ENCODE measurements at places on chromosomes 11 and 22.
A peak's percentile ranks its signal among the peaks of the same experiment; 100 is the strongest.

DNA sequence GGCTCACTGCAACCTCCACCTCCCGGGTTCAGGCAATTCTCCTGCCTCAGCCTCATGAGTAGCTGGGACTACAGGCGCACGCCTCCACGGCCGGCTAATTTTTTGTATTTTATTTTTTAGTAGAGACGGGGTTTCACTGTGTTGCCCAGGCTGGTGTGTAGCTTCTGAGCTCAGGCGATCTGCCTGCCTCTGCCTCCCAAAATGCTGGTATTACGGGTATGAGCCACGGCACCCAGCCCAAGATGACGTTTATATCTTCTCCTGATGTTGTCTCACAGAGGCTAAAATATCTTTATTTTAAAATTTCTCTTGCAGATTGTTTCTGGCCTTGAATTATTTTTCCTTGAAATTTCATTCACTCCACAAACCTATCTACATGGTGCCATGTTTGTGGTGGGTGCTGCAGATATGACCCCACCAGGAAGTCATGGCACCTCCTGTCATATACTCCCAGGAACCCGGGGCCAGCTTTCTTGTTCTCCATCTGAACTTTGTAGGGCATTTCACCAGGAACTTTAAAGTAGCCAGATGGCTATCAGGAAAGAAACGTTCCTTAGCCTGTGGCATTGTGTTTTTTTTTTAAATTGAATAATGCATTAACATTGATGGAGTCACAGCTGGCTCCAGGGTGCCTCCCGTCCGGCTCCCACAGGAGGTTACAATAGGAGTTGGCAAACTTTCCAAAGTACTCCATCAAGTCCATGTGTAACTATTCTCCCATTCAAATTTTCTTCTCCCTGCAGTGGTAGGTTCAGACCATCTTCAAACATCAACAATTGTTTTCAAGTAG, 42.0 kb upstream of the LIPT2 start:
- no peak for DNase-seq

- peak; percentile 11 for DNase-seq
Measured at GRCh38 chr11:110069158-110069737, 23.9 kb upstream of the ZC3H12C start.

- DNase-seq: no peak
Measured at GRCh38 chr11:9153651-9154050, 62.3 kb upstream of the SCUBE2 start.

DNA sequence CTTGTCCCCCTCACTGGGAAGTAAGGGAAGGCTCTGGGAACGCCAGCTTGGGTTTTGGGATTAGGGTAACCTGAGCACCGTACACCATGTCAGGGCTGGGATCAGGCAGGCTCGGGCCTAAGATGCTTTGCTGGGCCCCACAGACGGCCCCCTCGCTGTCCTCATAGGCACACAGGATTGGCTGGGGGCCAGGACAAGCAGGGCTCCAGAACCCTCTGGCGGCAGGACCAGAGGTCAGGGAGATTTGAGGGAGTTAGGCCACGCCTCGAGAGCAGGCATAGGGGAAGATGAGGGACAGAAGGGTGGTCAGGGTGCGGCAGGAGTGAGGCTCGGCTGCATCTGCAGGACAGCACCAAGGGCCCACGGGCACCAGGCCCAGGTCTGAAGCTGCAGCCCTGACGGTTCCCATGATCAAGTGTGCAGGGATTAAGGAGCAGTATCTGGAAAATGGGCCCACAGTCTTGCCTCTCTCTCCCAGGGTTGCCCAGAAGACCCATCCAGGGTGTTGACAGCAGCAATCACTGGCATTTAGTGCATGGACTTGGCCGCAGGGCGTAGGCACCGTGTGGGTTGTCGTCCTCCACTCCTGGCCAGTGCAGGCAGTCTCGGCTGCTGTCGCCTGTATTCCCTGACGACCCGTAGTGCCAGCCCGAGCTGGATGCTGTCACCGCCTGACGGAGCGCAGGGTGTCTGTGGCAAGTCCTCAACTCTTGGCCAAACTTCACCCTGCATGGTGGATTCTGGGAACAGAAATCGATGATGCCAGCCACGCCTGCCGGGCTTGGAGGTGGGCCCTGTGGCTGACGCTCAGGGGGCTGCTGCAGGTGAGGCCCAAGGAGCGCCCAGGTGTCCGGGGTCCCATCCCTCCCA, 15.7 kb upstream of the GNB1L start:
- no peak for DNase-seq

DNA sequence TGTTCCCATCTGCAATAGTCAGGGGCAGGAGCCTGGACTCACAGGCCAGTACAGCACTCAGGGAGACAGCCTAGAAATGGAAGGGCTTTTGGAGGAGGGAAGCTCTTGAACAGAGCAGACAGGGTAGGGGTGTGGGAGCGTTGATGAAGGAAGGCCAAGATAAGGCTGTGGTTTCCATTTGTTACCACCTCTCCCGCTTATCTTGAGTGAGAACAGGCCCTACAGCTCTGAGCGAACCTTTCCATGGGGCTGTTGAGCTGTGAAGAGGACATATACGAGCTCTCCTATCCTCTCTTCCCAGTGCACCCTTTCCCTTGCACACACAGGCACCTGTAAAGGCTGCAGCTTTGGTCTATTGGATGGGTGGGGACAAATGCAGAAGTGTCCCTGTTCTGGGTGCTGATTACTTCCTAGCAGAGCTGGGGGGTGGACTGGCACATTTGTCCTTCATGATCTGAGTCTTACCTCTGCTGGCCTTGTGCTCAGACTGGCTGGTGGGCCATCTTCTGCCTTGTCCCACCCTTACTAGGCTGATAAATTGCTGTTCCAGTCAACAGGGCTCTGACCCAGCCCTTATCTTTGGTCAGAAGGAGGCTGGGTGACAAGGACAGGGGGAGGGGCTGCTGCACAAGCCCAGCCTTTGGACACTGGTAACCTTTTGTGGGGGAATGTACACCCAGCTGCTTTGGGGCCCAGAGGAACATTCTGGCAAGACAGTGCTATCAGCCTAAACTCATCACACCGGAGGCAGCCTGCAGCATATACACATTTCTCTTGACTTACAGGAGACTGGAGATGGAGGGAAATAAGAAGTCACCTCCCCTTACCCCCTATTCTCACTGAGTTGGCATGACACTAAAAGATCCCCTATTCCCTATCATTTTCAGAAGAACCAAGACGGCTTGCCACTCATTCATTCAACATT, 80.1 kb upstream of the NNMT start:
- DNase-seq: no peak

DNA sequence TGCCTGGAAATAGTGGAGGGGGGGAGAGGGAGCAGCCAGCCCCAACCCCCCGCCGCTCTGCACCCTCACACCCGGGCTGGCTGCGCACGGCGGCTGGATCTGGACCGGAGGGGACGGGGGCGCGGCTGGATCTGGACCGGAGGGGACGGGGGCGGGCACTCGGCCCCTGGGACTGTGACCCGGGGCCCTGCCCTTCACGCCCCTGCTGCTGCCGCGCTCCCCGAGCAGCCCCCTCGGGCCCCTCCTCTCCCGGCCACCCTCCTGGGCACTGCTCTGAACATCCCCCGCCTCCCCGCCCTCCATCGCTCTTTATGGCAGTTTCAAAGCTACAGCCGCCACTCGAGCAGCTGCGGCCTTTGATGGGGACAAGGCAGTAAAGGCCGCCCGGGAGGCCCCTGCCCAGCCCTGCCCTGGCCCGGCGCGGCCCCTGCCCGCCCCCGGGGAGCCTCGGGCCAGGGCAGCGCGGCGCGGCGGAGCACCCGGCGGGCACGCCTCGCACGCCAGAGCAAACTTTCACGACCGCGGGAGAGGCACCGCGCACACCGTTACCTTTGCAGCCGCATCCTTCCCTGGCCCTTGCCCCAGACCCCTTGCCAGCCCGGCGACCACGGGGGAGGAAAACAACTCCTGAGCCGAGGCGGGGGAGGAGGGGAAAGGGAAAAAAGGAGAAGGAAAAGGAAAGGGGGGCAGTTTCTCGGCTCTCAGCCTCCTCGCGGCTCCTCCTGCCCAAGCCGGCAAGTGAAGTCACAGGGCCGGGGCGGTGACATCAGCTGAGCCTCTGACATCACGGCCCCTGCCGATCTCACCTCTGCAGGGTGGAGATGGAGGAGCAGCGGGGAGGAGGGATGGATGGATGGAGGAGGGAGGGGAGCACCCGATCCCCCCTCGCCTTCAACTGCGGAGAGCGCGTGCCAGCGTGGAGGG, 13.1 kb upstream of the TCF20 start:
- DNase-seq: no peak

GRCh38 chr11:30855383-30856006, 269.3 kb upstream of the MPPED2 start:
- DNase-seq: no peak

Data from amniotic stem cell (primary cell).